CD4-positive, alpha-beta T cell treated with Interferon alpha-2 for 1 hour (primary cell): ENCODE measurements at places on chromosomes 6 and 20.

DNA sequence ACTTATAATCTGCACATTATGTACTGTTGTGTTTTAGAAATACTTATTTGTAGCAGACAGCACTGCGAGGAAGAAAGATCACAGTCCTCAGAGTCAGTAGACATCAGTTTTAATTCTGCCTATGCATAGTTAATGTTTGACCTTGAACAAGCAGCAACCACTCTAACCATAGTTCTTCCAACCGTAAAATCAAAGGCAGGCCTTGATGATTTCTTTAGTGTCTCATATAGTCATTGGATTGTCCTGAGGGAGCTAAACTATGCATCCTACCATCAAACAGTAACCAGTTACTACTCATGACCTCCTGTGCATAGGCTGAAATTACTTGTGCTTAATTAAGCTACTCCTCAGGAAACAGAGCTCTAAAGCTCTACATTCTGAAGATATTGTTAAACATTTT is 294.8 kb upstream of the STXBP5 start:
- DNase-seq: no peak

GRCh38 chr6:105484238-105485161 is 81.6 kb upstream of the PREP start:
- DNase-seq: no peak

DNA sequence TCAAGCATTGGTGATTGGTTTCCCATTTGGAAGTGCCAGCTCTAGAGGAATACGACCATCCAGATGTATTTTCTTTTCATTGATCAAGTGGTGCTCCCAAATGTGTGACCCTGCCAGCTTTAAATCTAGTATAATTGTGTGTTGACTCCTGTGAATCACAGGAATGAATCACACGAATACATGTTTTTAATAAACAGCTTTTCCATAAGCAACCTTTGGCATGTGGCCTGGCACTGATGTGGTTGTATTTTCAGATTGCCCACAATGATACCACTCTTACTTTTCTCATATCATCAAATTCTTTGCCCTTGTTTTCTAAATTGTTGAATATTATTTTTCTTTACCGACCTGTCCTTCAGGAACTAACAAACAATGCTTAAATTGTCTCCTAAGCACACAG is 367 bp downstream of the GSTA3 start:
- no peak for DNase-seq

- no peak for DNase-seq
Measured at GRCh38 chr6:129677620-129678325, 32.2 kb downstream of the ARHGAP18 start.

- no peak for DNase-seq
Measured at GRCh38 chr6:2385471-2385983, 140.1 kb upstream of the GMDS start.

GRCh38 chr6:24480705-24481104 is 8.7 kb downstream of the GPLD1 start:
- no peak for DNase-seq

- no peak for DNase-seq
Measured at GRCh38 chr6:69105288-69105687, 470.2 kb downstream of the ADGRB3 start.

- no peak for DNase-seq
Measured at GRCh38 chr6:63635215-63635587, 401 bp upstream of the PHF3 start.

GRCh38 chr6:4661391-4661790 is 114.8 kb upstream of the CDYL start:
- DNase-seq: no peak

DNA sequence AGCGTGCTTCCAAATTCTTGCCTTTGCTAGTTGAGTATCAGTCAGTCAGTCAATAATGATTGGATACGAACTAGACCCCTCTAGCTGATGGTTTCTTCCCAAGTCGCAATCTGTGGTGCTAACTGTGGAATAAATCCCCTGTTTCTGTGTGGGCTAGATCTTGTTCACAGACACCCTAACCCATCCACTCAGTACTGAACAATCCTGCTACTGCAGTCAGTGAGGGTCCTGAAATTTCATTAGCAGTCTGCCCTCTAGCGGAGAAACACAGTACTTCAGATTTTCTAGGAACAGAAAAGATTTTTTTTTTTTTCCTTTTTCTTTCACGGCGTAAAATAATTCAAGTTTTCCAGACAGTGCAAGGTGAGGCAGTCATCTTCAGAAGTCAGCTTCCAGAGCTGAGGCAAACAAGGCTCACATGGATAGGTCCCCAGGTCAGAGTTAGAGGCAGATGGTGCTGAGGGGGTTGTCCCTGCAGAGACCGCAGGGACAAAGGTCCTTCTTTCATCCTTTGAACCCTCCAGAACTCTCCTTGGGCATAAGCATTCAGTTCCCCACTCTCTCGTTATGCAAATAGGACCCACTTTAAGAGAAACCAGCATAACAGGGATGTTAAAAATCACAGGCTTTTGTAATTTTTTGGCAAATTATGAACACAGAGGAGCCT is 119.6 kb downstream of the SCML4 start:
- DNase-seq: peak; percentile 53

GRCh38 chr6:129866256-129866655 is 5.1 kb upstream of the TMEM244 start:
- no peak for DNase-seq

DNA sequence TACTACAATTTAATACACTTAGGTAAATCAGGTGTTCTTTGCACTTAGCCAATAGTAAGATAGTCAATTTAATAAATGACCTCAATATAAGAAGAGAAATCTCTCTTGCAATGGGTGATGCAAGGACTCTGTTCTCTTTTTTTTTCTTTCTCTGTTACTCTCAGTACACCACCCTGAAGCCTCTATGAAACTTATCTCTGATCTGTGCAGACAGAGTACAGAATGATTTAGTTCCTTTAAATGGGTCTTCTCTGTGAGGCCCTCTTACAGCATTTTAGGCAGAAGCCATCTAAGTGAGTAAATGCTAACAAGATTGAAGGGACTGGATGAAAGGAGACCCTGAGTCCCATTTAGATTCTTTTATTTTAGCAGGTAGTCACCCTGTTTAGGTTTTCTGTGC is 312.8 kb downstream of the RFPL4B start:
- DNase-seq: no peak

- DNase-seq: no peak
Measured at GRCh38 chr6:116382587-116382986, 11.8 kb downstream of the DSE start.

- DNase-seq: no peak
Measured at GRCh38 chr6:111274593-111275217, 187.4 kb downstream of the SLC16A10 start.

GRCh38 chr6:52144196-52145076 is 41.7 kb upstream of the IL17A start:
- no peak for DNase-seq

DNA sequence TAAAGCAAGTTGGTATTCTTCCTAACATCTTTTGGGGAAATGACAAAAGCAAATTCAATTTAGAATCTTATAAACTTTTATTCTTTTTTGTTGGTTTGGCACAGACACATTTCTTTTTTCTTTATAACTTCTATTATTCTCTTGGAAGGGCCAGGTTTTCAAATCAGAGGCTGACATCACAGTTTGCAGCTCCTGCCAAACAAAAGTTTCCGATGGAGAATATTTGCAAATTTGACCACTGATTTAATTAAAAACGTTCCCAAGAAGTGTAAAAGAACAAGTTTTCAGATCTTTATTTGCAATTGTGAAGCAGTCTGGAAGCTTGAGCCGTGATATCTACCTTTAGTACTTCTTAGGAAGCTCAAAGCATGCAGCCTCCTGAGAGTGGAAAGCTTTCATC is 53.8 kb upstream of the CD83 start:
- no peak for DNase-seq

- no peak for DNase-seq
Measured at GRCh38 chr6:163579111-163579879, 164.8 kb downstream of the QKI start.

DNA sequence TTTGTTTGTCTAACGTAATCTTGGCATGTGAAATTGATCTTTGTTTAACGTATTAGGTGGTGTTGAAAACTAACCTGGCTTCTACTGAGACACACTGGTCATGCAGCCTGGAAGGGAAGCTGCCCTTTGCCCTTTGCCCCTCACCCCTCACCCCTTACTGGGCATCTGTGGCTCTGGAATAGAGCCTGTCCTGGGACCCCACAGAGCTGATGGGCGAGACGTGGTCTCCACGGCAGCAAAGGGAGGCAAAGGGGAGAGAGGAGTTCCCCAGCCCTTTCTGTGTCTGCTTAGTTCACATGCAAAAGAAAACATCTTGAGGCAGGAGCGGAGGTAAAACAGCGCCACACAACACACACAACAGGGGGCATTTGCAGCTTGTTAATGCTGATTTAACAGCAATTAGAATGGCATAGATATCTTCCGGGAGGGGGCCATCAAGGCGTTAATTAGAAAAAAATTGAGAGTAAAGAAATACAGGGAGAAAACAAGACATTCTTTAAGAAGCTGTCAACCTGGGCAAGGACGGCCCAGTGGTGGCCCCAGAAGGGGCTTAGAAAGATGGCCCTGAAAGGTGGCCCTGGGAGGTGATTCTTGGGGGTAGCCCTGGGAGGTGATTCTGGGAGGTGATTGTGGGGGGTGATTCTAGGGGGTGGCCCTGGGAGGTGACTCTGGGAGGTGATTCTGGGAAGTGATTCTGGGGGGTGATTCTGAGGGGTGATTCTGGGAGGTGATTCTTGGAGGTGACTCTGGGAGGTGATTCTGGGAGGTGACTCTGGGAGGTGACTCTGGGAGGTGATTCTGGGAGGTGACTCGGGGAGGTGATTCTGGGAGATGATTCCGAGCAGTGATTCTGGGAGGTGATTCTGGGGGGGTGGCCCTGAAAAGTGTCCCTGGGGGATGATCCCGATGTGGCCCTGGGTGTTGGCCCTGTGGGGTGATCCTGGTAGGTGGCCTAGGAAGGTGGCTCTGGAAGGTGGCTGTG is 44.5 kb upstream of the DACT2 start:
- no peak for DNase-seq

DNA sequence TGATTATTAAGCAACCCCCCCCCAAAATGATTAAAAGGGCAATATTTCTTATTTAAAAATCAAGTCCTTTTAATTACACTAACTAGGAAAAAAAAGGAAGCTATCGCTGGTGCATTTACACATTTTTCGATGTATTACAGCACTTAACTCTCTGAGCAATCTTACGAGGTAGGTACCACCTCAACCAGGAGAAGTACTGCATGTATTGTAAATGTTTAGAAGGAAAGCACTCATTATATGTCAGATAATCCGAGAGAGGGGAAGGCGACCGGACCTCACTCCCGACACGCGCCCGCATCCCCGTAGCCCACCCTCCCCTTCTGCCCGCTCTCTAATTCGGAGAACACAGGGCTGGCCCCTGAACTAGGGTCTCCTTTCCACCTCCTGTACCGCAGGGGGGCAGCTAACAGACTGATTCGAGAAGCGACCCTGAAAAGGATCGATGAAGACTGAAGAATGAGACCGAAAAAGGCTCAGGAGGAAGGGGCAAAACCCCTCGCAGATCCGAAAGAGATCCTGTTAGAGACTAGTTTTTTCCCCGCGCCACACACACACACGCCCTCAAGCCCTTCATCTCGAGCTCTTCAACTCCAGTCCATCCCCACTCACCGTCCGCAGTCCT is 337 bp downstream of the ESF1 start:
- DNase-seq: no peak

- no peak for DNase-seq
Measured at GRCh38 chr6:28618898-28619555, 93.3 kb downstream of the GPX5 start.

- no peak for DNase-seq
Measured at GRCh38 chr6:105135056-105135455, 44.8 kb downstream of the POPDC3 start.

DNA sequence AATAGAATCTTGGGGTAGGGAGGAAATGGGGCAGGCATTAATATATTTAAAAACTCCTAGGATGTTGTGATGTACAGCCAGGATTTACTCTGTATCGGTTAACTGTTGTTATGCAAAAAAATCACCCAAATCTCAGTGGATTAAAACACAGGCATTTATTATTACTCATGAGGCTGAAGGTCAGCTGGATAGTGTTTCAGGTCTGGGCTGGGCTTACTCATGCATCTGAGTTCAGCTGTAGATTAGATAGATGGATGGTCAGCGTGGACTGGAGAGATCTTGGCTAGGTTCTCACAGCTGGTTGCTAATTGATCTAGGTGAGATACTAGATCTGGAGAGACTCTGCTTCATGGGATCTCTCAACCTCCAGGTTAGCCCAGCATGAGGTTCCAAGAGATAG is 131.4 kb downstream of the BTBD3 start:
- DNase-seq: no peak

DNA sequence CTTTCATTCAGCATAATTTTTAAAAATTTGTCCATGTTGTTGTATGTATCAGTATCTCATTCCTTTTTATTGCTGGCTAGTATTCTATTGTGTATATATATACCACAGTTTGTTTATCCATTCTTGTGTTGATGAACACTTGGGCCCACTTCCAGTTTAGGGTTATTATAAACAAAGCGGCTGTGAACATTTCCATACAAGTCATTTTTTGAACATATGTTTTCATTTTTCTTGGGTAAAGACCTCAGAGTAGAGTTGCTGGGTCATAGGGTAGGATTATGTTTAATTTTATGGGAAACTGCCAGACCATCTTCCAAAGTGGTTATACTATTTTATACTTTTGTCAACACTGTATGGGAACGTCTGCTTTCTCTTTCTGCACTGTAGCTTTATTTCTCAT is 55.3 kb downstream of the RBM24 start:
- DNase-seq: no peak

- no peak for DNase-seq
Measured at GRCh38 chr20:33640287-33640686, 21.8 kb upstream of the C20orf144 start.

- DNase-seq: no peak
Measured at GRCh38 chr6:161422710-161423680, 149.1 kb upstream of the AGPAT4 start.

GRCh38 chr6:85364344-85364743 is 85.5 kb upstream of the NT5E start:
- DNase-seq: no peak

DNA sequence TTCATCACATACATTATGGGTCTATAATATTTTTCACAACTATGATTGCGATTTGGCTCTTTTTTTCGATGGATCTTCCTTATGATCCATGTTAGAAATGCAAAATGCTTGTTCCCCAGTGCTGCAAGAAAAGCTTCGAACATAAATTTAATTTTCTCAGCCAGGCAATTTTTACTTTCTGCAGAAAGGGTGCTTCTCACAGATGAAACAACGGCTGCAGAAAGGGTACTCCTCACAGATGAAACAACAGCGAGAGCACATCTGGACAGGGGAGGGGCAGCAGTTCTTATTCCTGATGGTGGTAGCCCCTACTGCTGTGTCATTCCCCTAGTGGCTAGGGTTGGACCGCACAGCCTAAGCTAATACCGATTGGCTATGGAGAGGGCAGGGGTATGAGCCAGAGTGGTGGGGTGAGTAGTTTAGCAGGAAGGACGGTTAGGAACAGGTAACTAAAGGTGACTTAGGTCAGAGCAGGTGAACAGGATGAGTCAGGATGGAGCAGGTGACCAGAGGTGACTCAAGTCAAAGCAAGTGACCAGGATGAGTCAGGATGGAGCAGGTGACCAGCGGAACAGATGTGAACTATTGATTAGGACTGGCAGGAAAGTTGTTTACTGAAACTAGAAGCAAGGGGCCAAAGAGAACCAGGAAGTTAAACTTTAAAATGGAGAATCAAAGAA is 13.4 kb upstream of the TREML4 start:
- DNase-seq: no peak

- peak; percentile 24 for DNase-seq
Measured at GRCh38 chr6:30743099-30744053, 889 bp upstream of the FLOT1 start.
